ELR (cell line): ENCODE measurements at places on chromosomes 16 and 17.

DNA sequence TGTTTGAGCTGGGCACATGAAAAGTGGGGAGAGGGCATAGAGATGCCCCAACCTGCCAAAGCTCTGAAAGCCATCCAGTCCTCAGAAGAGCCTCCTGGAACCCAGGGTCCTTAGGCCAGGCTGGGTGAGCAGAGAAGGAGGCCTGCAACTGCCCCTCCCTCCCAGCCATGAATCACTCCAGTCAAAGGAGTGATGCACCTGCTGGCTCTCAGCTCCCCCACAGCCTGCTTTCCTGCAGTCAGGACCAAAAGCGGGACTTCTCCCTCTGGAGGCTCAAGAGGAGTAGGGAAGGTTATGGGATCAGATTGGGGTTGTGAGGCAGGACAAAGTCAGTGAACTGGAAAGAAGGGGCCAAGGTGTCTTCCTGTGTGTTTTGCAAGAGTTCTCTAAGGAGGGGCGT is 145.6 kb downstream of the TMEM132E start:
- DNase-seq: no peak

- DNase-seq: no peak
Observed at GRCh38 chr17:53635444-53635843, 187.3 kb upstream of the KIF2B start.

DNA sequence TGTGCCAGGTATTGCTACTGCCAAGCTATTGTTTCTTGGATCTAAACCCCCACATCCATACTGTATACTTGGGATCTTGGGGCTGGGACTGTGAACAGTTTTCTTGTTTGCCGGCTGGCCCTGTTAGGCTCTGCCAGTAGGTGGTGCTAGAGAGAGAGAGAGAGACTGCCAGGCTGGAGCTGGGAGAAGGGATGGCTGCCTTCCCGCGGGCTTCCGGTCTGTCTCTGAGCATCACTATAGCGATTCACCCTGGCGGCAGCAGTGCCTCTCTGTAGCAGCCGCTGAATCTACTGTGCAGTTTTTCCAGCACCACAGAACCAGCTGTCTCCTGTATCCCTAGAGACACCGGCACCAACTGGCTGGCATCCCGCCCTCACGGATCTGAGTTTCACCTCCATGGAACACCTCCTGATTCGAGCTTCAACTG is 201.2 kb downstream of the UTP18 start:
- DNase-seq: peak; percentile 81

- peak; percentile 39 for DNase-seq
Observed at GRCh38 chr16:53817812-53818550, 114.0 kb downstream of the FTO start.

- no peak for DNase-seq
Observed at GRCh38 chr17:48990882-48991357, 6.3 kb upstream of the IGF2BP1 start.

- DNase-seq: no peak
Observed at GRCh38 chr16:88951989-88952388, 25.0 kb downstream of the CBFA2T3 start.

GRCh38 chr16:85735225-85735635 is 15.7 kb downstream of the C16orf74 start:
- DNase-seq: no peak

DNA sequence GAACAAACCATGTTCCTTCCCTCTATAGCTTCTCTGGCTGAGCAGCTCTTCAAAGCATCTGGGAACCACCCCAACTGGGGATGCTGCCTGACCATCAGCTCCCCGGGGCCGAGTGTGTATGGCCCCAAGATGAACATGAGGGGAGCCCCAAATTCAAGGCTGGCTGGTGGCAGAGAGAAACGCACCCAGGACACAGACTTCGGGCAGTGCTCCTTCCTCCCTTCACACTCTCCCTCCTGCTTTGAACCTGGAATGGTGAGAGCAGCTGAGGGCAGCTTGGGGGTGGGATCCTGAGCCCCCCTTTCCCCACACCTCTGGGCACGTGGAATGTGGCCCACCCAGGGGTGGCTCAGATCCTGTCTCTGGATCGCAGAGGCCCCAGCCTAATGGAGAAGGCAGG is 17.2 kb downstream of the TLE7 start:
- no peak for DNase-seq

DNA sequence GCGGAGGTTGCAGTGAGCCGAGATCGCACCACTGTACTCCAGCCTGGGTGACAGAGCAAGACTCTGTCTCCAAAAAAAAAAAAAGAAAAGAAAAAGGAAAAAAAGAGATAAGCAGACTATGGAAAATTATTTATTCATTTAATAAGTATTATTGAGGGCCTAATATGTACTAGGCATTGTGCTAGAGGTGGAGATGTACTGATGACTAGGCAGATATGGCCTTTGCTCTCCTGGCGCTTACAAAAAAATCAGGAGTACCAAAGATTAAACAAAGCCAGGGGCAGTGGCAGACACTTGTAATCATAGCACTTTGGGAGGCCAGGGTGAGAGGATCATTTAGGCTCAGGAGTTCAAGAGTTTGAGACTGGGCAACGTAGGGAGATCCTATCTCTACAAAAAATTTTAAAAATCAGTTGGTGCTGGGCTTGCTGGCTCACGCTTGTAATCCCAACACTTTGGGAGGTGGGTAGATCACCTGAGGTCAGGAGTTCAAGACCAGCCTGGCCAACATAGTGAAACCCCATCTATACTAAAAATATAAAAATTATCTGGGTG is 10.4 kb upstream of the TNRC6A start:
- DNase-seq: no peak

GRCh38 chr17:35372846-35373533 is 431 bp downstream of the SLFN11 start:
- peak; percentile 41 for DNase-seq

GRCh38 chr16:27286451-27286850 is 17.9 kb upstream of the NSMCE1 start:
- DNase-seq: peak; percentile 95

GRCh38 chr16:24635900-24636610 is 93.4 kb upstream of the TNRC6A start:
- peak; percentile 85 for DNase-seq

- peak; percentile 65 for DNase-seq
Observed at GRCh38 chr16:67942200-67942509, 1.8 kb downstream of the LCAT start.

DNA sequence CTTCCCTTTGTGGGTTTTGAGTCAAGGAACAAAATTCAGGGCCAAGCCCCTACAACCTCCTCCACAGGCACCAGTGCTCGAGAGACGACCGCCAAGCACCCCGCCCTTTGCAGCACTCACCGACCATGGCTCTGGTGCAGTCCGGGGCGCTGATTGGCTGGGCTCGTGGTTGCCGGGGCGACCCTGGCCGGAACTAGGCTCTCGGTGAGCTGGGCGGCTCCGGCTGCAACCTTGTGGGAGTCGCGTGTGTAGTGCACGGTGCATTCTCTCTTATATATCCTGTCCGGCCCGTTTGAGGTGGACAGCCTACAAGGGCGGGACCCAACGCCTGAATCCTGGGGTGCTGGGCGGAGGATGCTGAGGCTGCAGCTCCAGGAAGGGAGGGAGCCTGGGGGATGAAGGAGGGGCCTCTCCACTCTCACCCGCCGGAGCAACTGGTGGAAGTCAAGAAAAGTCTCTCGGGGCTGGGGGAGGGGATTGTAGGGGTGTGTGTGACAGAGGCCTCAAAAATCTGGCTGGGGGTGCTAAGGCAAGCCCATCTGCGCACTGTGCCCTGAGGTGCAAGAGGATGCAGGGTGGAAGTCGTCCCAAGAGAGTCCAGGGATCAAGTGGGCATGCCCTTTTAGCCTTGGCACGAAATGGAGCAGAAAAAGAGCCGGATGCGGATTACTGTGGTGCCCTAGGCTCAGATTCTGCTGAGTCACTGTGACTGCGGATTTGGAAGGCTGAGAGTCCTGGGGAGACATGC is at the start of gene NQO1:
TSS of gene NQO1 (minus strand) at position 248 of the 748 bp plus-strand sequence. CDS start at position 127, 121 bp downstream.
- DNase-seq: peak; percentile 99

DNA sequence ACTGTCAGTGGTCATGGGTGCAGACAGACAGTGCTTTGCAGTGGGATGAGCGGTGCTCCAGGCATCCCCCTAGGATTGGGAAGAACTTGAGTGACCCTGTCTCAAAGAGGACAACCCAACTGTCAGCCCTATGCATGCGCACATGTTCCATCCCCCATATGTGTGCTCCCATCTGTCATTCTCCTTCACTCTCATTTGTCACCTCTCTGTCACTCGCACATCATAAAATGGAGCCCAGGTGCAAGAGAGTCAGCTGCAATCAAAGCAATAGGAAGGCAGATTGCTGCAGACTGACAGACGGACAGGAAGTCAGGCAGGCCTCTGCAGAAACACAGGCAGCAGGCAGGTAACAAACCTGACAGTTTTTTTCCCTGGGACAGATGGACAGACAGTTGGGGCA is 101.8 kb upstream of the CCL1 start:
- no peak for DNase-seq

GRCh38 chr16:17027488-17028129 is 443.2 kb downstream of the XYLT1 start:
- DNase-seq: no peak

GRCh38 chr17:57133486-57133885 is 48.4 kb downstream of the AKAP1 start:
- DNase-seq: peak; percentile 45

DNA sequence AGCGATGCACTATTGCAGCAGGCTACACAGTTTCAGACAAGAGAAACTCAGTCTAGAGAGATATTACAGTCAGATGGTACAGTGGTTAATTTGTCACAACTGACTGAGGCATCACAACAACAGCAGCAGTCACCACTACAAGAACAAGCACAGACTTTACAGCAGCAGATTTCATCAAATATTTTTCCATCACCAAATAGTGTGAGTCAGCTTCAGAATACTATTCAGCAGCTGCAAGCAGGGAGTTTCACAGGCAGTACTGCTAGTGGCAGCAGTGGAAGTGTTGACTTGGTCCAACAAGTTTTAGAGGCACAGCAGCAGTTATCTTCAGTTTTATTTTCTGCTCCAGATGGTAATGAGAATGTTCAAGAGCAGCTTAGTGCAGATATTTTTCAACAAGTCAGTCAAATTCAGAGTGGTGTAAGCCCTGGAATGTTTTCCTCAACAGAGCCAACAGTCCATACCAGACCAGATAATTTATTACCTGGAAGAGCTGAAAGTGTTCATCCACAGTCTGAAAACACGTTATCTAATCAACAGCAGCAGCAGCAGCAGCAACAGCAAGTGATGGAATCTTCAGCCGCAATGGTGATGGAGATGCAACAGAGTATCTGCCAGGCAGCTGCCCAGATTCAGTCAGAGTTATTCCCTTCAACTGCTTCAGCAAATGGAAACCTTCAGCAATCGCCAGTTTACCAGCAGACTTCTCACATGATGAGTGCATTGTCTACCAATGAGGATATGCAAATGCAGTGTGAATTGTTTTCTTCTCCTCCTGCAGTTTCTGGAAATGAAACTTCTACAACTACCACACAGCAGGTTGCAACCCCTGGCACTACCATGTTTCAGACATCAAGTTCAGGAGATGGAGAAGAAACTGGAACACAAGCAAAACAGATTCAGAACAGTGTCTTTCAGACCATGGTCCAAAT is 34.1 kb downstream of the NQO1 start:
- DNase-seq: peak; percentile 22

- DNase-seq: peak; percentile 38
Observed at GRCh38 chr17:40349477-40349894, 15.1 kb downstream of the GJD3 start.

GRCh38 chr16:84314373-84314772 is 19.7 kb downstream of the WFDC1 start:
- DNase-seq: no peak

DNA sequence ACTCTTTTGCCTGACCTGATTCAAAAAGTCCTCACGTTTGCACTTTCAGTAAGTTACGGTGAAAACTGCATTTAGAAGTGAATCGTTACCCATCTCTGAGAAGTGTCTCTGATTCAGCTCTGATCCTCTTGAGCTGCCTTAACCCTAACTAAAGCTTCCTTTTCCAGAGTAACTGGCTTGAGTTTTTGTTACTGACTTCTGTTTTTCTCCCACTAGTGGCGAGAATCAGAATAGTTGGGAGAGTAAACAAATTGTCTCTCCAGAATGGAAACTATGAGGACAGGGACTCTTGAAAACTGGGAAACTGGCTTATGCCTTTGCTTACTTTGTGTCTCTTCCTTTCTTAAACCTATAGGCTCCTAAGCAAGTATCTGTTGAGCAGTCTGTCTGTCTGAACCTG is 31.3 kb upstream of the KPNB1 start:
- peak; percentile 58 for DNase-seq

DNA sequence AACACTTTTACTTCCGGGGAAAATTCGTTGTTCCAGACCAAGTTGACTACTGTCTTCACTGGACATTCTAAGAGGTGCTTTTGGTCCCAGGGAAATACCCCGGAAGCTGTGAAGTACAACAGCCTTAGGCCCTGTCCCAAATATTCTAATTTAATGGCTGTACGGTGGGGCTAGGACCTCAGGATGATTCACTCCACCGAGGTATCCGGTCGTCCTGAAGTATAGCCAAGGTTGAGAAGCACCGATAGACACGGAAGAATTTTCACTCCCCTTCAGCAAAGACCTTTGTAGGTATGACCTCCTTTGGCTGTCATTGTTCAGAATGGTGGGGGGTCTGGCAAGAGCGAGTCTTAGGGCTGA is 34.9 kb upstream of the ARL4D start:
- DNase-seq: no peak

- no peak for DNase-seq
Observed at GRCh38 chr17:887551-888209, 91.9 kb downstream of the NXN start.

DNA sequence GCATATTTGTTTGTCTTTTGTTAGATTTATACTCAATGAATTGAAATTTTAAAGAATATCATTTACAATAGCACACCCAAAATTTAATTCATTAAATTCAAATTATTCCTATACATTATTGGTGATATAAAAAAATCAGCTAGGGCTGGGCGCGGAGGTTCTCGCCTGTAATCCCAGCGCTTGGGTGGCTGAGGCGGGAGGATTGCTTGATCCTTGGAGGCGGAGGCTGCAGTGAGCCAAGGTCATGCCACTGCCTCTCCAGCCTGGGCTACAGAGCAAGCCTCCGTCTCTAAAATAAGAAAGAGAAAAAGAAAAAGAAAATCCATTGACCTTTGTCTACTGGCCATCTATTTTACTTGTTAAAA is 4.5 kb upstream of the PRDM7 start:
- DNase-seq: no peak

GRCh38 chr17:68389041-68389440 is 68.3 kb downstream of the WIPI1 start:
- DNase-seq: no peak

GRCh38 chr17:54028986-54029580 is 206.4 kb downstream of the KIF2B start:
- no peak for DNase-seq

DNA sequence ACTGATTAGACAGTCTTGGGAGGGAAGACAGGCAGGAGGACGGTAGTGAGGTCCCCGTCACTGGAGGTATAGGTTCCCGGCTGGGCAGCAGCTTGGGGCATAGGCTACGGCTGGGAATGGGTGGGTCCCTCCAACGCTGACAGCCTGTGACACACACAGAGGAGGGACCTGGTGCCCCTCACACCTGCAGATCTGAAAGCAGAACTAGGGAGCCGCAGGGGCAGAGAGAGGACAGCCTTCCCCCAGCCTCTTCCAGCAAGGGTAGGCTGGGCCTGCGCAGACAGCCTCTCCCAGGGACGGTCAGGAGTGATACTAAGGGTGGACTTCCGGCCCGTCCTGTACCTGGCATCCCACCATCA is 2.0 kb downstream of the P2RX1 start:
- DNase-seq: no peak

- no peak for DNase-seq
Observed at GRCh38 chr17:34883106-34884000, 77.9 kb downstream of the CCT6B start.

- DNase-seq: peak; percentile 65
Observed at GRCh38 chr16:14186007-14186794, 115.1 kb downstream of the MRTFB start.

- no peak for DNase-seq
Observed at GRCh38 chr17:17883801-17884200, 47.0 kb upstream of the SREBF1 start.
